Stimulated activated CD8-positive, alpha-beta memory T cell treated with anti-CD3 and anti-CD28 coated beads, Interleukin-7, amount 100 ng/mL, for 24 hours (primary cell): ENCODE measurements at places on chromosomes 6 and 20.

DNA sequence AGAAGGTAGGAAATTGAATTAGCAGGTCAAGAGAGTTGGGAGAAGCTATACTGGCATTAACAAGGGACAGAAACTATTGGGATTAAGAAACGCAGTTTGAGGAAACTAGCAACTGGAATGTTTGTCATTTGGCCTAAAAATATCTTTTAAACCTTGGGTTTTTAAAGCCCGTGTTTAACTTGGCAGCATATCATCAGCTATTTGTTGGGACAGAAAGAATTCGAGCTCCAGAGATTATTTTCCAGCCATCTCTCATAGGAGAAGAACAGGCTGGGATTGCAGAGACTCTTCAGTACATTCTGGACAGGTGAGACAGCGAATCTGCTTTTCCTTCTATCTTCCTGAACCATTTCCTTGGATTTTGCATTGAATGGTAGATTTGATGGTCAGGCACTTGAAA, 17.8 kb downstream of the ACTR5 start:
- no peak for DNase-seq

- no peak for DNase-seq
Observed at GRCh38 chr20:37901654-37902503, 1.0 kb upstream of the VSTM2L start.

- DNase-seq, result no peak
Observed at GRCh38 chr6:122817766-122818165, 28.7 kb downstream of the SMPDL3A start.

DNA sequence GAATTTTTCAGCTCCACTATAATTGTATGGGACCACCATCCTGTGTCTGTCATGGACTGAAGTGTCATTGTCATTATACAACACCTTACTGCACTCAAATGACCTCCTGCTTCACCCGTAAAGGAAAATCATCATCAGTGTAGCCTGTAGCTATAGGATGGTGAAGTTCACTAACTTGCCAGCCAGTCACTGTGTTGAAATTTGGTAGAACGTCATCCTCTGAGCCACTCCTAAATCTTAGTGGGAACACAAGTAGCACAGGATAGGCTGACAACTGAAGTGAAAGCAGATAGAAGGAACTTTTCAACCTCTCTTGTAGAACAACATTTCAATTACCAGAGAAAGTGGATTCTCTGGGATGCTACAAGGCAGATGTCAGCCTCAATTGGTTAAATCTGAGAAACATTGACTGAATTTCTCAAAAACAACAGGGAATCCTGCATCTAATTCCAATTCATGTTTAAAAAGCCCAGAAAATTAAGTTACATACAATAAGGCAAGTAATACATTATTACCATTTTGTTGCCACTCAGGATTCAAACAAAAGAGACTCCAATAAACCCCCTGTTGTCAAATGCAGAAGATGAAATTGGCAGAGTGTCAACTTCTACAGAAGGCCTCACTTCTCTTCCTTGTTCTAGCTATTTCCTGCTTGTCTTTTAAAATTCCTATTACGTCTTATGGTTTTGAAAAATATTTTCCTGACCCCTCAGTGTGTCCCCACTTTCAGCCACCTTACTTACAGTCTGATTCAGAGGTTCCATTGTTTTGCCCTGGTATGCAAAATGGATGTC, 647.9 kb upstream of the AGPAT4 start:
- no peak for DNase-seq

DNA sequence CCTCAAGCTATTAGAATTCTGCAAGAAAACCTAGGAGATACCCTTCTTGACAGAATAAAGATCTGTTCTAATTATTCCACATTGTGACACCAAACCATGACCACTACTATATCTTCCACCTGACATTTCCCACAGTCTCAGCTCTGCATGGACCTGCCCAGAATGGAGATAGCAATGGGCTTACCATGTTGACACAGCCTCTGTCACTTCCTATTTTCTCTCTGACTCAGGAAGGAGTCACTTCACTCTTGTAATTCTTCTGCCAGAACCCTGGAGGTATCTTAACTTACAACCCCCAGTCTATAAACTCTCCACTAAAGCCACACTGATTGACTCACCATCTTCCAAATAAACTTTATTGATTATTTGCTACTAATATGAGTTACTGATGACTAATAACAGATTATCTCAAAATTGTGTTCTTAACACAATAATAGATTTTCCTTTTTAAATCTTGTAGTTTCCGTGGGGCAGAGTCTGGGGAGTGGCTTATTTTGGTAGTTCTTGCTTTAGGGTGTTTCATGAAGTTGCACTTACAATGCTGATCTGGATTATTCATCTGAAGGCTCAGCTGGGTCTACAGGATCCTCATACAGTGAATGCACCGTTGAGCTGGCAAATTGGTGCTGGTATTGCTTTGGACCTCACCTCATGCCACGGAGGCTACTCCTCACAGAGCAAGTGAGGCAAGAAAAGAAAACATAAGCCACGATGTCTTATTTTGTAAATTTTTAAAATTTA, 869.9 kb downstream of the KIF16B start:
- DNase-seq, result no peak

DNA sequence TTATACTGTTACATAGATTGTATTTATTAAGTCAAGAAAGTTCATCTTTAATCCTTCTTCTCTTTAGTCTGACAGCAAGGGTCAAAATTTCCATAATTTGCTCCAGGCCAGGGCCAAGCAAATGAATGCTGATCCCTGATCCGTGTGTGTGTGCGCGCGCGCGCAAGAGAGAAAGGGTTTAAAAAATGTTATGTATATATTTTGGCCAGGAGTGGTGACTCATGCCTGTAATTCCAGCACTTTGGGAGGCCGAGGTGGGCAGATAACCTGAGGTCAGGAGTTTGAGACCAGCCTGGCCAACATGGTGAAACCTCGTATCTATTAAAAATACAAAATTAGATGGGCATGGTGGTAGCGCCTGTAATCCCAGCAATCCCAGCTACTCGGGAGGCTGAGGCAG, 61.7 kb downstream of the GTF2H5 start:
- no peak for DNase-seq

DNA sequence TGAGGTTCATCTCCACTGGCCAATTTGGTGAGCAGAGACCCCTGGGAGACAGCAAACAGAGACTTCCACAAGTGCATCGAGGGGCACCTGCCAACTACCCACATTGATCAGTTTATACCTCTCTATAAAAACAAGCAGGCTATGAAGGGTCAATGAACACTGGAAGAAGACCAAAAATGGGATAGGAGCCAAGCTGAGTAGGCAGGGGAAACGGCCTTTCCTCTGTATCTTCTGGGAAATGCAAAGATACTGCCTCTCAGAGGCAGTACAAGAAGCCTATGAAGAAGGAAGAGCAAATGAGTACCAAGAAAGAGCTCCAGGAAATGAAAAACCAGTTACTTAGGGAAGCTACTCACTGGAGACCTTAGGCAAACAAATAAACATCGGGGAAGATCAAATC, 247.7 kb downstream of the GMDS start:
- DNase-seq, result no peak

- DNase-seq, result no peak
Observed at GRCh38 chr6:44806656-44807055, 419.1 kb downstream of the CDC5L start.

DNA sequence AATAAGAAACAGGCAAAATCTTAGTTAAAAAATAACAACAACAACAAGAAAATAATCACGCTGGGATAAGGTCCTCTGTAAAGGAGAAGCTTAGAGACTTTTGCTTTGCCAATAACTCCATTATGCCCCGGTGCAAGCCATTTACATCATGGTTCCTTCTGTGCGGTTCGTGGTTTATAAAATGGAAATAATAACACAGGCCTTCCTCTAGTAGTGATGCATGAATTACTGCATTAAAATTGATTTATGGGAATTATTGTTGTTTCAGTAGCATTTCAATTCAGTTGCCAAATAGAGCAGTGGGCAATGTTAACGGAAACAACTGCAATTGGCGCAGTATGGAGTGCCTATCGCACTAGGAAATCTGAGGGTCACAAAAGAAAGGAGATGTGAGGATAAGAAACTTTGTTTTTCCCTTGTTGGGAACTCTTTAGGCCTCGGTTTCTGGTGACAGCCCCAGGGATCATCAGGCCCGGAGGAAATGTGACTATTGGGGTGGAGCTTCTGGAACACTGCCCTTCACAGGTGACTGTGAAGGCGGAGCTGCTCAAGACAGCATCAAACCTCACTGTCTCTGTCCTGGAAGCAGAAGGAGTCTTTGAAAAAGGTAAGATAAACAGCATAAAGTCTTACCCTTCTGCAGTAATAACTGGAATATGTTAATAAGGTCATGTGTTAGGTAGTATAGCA, 1.1 kb downstream of the CD109 start:
- no peak for DNase-seq

GRCh38 chr6:3895312-3895653, 46.1 kb downstream of the FAM50B start:
- DNase-seq, result no peak

DNA sequence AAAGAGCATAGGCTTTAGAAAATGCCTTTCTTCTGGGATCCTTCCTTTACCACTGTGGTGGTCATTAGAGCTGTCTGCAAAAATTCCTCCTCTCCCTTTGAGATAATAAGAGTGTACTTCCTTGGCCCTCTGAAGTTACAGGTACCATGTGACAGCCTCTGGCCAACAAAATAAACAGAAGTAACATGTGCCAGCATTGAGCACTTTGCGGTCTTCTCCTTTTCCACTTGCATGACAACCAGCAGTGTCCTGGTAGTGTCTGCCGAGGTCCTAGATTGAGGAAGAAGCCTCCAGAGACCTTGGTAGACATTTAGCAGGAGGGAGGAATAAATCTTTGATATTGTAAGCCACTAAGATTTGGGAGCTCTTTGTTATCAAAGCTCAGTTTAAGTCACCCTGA, 87.5 kb upstream of the ARID1B start:
- DNase-seq, result no peak

DNA sequence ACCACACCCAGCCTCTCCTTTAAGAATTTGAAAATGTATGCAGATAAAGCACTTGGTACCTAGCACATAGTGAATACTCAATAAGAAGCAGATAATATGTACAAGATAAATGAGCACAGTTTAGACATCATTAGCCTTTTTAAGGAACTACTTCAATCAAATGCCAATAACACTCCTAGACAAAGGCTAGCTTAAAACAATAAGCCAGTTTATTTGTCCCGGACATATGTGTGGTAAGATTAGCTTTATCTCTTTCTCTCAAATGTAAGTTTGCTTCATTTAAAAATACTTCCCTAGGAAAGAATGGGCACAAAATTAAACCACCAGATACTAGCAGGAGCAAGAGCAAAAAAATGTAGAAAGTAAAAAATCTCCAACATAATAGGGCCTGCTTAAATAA, 73.8 kb downstream of the MAP3K5 start:
- no peak for DNase-seq

DNA sequence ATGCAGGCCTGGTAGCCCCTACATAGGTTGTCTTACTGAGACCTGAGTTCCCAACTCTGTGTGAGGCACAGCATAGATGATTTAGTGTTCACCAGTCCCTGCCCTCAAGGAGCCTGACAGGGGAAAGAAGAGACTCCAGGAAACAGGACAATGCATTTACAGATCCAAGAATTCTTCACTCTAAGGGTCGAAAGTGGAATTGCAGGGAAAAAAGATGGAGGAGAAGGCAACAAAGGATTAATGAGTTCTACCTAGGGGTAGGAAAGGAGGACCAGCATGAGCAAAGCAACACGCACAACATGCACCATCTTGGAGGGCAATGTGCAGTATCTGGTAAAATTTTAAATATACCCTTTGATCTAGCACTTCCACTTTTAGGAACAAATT, 5.9 kb downstream of the SPAG4 start:
- no peak for DNase-seq

DNA sequence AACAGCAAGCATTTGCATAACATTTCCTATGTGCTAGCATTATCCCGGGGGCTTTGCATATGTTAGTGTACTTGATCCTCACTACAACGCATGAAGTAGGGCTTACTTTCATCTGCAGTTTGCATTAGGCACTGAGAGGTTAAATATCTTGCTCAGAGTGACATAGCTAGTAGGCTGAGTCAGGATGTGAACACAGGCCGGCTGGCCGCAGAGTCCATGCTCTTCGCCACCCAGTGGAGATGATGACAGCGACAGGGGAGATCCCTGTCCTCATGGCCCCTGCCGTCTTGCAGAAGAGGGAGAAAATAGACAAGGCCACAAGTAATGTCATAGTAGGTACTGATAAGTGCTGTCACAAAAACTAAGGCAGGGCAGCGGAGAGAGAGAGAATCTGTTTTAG, 46.9 kb downstream of the LYRM4 start:
- no peak for DNase-seq

GRCh38 chr6:97195117-97195516, 87.9 kb downstream of the MMS22L start:
- no peak for DNase-seq

DNA sequence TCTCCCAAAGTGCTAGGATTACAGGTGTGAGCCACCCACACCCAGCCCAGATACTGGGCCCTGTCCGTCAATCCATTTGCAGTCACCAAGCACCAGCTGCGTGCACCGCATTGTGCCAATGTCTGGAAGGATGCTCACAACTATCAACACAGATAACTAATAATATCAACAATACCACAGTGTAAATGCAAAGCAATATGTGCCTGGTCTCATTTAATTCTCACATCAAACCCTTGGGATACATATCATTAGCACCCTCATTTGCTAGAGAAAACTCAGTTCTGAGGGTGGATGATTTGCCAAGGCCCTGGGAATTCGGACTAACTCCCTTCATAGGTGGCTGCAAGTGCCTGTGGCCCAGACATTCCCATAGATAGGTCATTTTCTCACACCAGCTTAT, 14.5 kb downstream of the RIPOR3 start:
- DNase-seq, result no peak

DNA sequence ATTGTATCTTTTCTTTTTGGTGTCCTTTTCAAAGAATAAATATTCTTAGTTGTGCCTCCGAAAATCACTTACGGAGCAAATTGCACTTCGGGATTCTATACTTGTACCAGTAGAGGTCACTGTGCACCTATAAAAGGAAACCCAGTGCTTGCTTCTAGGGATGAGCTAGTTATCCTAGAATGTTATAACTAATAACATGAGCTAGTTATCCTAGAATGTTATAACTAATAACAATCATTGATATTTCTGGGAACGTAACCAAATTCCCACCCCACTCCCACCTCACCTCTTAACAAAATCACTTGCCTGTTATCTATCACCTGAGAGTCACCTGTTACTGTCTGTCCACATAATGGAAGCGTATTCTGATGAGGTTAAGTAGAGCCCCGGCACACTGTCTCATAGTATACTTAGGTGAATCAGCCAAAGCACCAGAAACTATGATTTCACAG, 126.9 kb upstream of the TIAM2 start:
- no peak for DNase-seq

GRCh38 chr6:17768881-17769280, 62.2 kb upstream of the NUP153 start:
- no peak for DNase-seq

DNA sequence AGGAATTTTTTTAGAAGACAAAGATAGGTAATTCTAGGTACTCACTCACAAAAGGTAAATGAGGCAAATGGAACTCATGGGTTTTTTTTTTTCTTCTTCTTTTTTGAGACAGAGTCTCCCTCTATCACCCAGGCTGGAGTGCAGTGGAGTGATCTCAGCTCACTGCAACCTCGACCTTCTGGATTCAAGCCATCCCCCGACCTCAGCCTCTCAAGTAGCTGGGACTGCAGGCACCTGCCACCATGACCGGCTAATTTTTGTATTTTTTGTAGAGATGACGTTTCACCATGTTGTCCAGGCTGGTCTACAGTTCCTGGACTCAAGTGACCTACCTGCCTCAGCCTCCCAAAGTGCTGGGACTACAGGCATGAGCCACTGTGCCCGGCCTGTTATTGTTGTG, 126.1 kb downstream of the LRRC1 start:
- DNase-seq, result no peak
